ENCODE measurements at places on chromosomes 12 and 14. TPM values are rescaled to one million over a fixed set of nuclear protein-coding genes. Genes with fewer than 3 reads are reported as not detected.

Gene LRTM2
- 0.29 TPM for total RNA-seq

Gene CMA1
- not detected for total RNA-seq

Gene POTEM
- not detected for total RNA-seq

- peaks cover 3% of the 10 kb centered on the region for H3K4me1 ChIP-seq
- H3K36me3 ChIP-seq, result no peaks in the 10 kb centered on the region
- no peak overlapping the region for H3K4me3 ChIP-seq
- H3K27ac ChIP-seq, result no peak overlapping the region
Observed at GRCh38 chr14:94689218-94689984, 77.2 kb downstream of the SERPINA3 start.

DNA sequence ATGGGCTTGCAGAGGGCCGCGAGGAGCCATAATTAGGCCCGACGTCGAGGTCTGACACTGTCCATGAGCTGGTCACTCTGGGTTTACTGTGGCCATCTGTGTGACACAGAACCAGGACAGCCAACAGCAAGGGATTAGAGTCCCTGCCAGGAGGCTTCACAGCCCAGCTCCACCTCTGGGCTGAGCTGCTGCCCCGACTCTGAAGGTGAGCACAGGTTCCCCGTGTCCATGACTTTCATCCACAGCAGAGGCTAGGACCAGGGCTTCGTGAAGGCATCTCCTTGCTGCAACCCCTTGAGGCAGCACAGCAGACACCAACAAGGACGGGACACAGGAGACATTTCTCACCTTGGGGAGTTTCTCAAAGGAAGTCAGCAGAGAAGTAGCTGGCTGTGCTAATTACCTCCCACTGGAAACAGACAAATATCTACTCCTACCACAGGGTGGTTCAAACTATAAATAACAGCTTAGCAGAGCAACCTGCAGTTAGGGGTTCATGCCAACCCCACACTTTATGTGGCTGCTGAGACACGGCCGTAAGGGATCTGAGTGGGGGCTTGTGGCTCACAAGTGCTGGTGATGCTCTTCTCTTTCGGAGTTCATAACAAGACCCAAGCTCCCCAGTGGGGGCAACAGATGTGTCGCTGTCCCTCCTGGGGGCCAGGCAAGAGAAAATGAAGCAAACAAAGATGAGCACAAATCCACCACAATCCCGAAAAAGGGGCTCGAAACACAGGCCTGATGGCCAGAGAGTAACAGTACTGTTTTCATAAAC is 29.2 kb downstream of the ZFYVE21 start:
- H3K27ac ChIP-seq, result no peak overlapping the region
- H3K36me3 ChIP-seq, result peaks cover 5% of the 10 kb centered on the region
- DNase-seq, result peak; percentile 49
- H3K4me1 ChIP-seq, result no peaks in the 10 kb centered on the region

DNA sequence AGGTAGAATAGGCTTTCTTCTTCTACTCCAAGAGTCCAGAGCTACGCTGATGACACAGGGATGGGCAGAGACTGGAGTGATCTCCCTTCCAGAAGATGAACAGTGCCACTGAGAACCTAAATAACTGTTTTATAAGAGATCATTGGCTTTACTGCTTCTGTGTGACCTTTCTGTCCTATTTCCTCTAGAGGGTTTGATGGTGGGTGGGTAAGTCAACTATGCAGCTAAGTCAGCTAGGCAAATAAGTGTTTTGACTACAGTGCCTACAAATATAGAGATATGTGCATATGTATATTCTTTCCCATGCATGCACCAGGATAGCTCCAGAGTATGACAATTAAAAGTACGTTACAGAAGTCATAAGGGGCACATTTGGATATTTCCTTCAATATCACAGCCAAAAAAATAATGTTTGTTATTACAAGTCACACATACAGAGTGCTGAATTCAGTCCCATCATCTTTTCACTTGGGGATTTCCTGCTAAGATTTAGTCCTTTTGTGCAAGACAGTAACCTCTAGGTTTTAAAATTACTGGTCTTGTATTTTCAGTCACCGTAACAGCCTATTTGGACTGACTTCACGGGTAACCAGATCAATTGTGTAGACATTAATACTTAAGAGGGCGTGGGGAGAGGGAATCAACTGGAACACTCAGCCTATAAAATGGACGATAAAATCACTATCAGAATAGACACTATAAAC is 412.6 kb upstream of the SOX5 start:
- H3K4me3 ChIP-seq, result no peak overlapping the region
- H3K4me1 ChIP-seq, result no peaks in the 10 kb centered on the region
- no peak overlapping the region for H3K27ac ChIP-seq
- no peak for DNase-seq
- H3K27me3 ChIP-seq, result no peaks in the 10 kb centered on the region
- no peaks in the 10 kb centered on the region for H3K36me3 ChIP-seq

DNA sequence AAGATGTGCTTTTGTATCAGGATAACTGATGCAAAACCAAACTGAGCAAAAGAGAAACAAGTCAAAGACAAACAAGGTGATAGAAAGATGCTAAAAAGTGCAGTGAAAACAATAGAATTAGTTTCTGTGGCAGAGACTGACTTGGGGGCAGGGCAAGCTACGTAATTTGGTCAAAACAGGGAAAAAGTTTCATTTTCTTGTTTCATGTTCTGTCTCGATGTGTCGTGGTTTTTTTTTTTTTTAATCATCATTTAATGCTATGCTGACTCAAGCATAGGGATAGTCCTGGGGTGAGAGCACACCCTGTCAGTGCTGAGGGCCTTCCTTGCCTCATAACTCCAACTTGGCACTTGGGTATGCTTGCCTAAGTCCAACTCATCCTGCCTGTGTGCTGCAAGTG is 144.1 kb upstream of the PTPRQ start:
- H3K36me3 ChIP-seq, result no peaks in the 10 kb centered on the region
- no peaks in the 10 kb centered on the region for H3K27me3 ChIP-seq
- DNase-seq, result no peak
- no peaks in the 10 kb centered on the region for H3K4me1 ChIP-seq
- no peak overlapping the region for H3K4me3 ChIP-seq

GRCh38 chr12:68612202-68612601 is 1.5 kb downstream of the RAP1B start:
- peaks cover 4% of the 10 kb centered on the region for H3K4me1 ChIP-seq
- H3K4me3 ChIP-seq, result peak overlapping the region; percentile 93
- H3K36me3 ChIP-seq, result peaks cover 7% of the 10 kb centered on the region
- DNase-seq, result no peak
- H3K27me3 ChIP-seq, result no peaks in the 10 kb centered on the region

GRCh38 chr12:57766464-57767304 is at the start of gene CYP27B1:
CYP27B1 (minus strand) TSS chr12:57767078; CDS start chr12:57767041, 37 bp downstream.
- peak within 1 kb of the TSS; percentile 75 for H3K4me3 ChIP-seq
- H3K27ac ChIP-seq, result no peak within 1 kb of the TSS
- H3K4me1 ChIP-seq, result peaks cover 6% of the 10 kb centered on the region

- no peak overlapping the region for H3K27ac ChIP-seq
- H3K27me3 ChIP-seq, result peaks cover 11% of the 10 kb centered on the region
- no peaks in the 10 kb centered on the region for H3K4me1 ChIP-seq
Observed at GRCh38 chr12:116708826-116709756, 28.8 kb downstream of the SPRING1 start.

DNA sequence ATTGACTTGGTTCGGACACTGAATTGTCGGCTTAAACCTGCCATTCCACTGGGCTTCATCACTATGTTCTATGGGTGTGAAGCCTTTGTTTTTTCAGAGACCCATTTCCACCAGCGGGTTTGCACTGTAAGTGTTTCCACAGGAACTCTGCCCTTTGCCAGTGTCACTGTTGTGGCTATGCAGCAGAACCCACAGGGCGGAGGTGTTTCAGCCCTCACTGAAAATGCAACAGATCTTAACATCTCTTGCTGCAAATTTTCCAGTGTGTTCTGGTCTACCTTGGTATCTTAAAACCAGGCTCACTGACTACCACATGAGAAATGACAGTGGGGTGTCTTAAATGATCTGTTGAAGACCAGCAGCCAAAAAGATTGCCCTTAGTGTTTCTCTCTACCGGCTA is 21.1 kb downstream of the PRKCH start:
- no peaks in the 10 kb centered on the region for H3K4me1 ChIP-seq
- DNase-seq, result no peak
- H3K36me3 ChIP-seq, result no peaks in the 10 kb centered on the region

DNA sequence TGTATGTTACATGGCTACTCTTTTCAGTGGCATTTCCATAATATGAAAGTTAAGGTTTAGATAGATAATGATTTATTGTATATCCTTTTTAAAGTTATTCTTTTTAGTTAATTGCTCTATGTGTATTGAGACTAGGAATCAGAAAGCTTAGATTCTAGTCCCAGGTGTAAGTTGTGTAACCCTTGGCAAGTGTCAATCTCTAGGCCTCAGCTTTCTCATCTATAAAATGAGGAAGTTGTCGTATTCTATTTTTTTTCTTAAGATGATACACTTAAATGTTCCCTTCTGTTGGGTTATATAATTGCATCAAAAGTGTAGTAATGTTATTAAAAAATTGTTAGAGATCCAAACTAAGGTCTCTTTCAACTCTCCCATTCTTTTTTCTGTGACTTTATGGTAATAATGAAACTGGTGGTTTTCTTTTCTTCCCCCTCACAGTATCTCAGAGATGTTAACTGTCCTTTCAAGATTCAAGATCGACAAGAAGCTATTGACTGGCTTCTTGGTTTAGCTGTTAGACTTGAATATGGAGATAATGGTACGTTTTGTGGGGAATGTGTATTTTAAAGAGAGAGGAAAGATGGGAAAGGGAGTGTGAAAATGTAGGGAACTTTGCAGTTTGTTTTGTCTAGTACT is 4.1 kb downstream of the RTRAF start:
- H3K4me3 ChIP-seq, result no peak overlapping the region
- peaks cover 5% of the 10 kb centered on the region for H3K4me1 ChIP-seq
- peaks cover 72% of the 10 kb centered on the region for H3K36me3 ChIP-seq
- DNase-seq, result no peak
- no peak overlapping the region for H3K27ac ChIP-seq
- H3K27me3 ChIP-seq, result no peaks in the 10 kb centered on the region

DNA sequence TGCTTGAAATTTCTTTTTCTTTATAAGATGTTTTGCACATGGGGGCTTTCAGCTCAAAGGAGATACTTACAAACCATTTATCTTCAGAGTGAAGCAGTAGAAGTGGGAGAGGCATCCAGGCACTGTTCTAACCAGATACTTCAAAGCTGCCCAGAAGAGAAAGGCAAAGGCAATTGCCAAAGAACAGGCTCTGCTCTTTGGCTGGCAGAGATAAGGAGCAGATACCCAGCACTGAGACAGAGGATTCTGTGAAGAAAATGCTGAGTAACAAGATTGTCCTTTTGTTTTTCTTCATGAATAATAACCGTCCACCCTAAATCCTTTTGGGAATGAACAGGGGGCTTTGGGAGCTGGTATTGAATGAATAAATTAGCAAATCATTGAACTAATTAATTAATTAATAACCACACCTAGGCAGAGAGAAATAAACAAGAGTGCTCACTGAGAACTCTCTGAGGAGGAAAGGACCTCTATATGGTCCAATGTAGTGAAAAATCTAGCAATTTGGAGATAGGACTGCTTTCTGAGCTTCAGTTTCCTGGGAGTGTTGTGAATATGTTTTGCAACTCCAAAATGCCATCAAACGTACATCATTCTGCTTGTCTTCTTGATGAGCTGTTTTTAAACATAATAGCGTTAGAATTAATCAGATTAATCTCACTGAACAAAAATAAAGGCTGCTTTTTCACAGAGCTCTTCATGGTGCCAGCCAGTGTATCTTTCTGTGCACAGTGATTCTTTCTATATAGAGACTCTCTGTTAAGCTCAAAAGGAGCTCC is 192.8 kb upstream of the AMIGO2 start:
- H3K36me3 ChIP-seq, result no peaks in the 10 kb centered on the region
- no peaks in the 10 kb centered on the region for H3K27me3 ChIP-seq
- H3K4me1 ChIP-seq, result peaks cover 9% of the 10 kb centered on the region

DNA sequence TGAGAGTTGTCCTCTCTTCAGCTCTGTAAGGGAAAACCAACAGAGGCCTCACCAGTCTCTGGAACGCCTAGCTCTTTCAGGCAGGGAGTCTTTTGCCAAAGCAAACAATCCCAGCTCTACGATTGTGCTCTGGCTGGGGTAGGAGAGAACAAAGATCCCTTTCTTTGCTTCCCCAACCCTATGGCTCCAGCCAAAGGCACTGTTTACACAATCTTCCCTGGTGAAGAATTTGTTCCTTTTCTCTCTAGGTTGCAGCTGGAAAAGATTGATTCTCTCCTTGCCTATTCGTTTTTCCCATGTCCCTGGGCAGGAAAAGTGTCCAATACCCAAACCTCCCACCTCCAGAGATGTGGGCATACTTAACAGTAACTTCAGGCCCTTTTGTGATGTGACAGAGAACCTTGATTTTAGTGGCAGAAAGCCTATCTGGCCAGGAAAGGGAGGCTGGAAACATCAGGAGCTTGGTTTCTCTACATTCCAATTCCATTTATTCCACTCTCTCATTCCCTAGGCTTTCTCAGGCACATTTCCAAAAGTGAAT is 16.8 kb downstream of the ATP5MC2 start:
- peaks cover 11% of the 10 kb centered on the region for H3K36me3 ChIP-seq
- DNase-seq, result peak; percentile 75
- peak overlapping the region; percentile 7 for H3K4me3 ChIP-seq
- no peaks in the 10 kb centered on the region for H3K27me3 ChIP-seq
- peak overlapping the region; percentile 90 for H3K27ac ChIP-seq
- H3K4me1 ChIP-seq, result peaks cover 12% of the 10 kb centered on the region

- no peak for DNase-seq
- no peak overlapping the region for H3K27ac ChIP-seq
- H3K36me3 ChIP-seq, result no peaks in the 10 kb centered on the region
- H3K4me3 ChIP-seq, result no peak overlapping the region
Observed at GRCh38 chr12:53983568-53983949, 1.4 kb upstream of the HOXC10 start.

- no peak overlapping the region for H3K4me3 ChIP-seq
- no peaks in the 10 kb centered on the region for H3K27me3 ChIP-seq
- H3K4me1 ChIP-seq, result no peaks in the 10 kb centered on the region
- DNase-seq, result no peak
- H3K27ac ChIP-seq, result no peak overlapping the region
Observed at GRCh38 chr14:55540847-55541773, 38.9 kb upstream of the KTN1 start.

DNA sequence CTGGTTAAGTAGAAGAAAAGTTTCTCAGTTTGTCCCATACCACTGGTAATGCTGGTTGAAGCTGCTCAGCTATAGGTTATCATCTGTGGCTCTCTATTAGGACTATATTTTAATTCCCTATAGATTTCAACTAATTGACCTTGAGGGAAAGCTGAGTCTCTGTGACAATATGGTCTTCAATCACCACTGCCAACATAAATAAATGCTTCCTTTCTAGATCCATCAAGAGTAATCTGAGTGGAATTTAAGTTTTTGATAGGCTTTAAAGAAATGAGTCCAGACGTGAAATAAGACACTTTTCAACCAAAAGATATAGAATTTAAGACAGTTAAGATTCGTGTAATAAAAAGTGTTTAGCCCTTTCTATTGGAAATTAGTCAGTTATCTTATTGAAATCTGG is 63.5 kb upstream of the MYF6 start:
- no peak overlapping the region for H3K27ac ChIP-seq
- no peaks in the 10 kb centered on the region for H3K27me3 ChIP-seq
- H3K4me1 ChIP-seq, result no peaks in the 10 kb centered on the region
- H3K36me3 ChIP-seq, result no peaks in the 10 kb centered on the region
- no peak for DNase-seq

DNA sequence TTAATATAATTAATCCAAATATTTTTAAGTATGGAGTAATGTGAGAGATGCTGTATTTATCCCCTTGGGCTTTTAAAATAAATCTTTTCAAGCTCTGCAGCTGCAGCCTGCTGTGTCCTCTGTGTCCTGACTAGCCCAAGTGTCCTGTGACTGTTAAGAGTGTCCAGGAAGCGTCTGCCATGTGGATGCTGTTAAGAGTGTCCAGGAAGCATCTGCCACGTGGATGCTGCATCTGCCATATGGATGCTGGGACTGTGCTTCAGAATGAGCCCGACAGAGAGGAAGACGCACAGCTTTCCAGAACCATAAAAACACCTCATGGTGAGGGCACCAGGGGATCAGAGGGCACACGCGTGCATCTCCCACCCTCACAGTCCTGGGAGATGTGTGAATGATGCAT is 307.2 kb downstream of the ADGRD1 start:
- DNase-seq, result no peak
- H3K36me3 ChIP-seq, result no peaks in the 10 kb centered on the region
- no peaks in the 10 kb centered on the region for H3K4me1 ChIP-seq
- no peak overlapping the region for H3K27ac ChIP-seq

Data from endodermal cell (in vitro differentiated cells).